T-helper 1 cell (primary cell): ENCODE measurements at places on chromosomes 12 and 14.

DNA sequence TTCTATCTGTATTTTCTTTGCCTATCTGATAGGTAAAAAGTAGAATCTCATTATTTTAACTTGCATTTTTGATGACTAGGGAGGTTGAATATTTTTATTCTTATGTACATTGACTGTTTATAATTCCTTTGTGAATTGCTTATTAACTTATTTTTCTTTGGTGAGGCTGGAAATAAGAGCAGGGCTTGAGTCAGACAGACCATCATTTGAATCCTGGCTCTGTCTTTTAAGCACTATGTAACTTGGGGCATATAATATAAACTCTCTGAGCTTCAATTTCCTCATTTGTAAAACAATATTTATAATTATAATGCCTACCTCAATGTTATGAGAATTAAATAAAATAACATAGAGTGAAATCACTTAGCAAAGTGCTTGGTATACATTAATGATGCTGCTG, 108.9 kb downstream of the MSRB3 start:
- no peak for DNase-seq

DNA sequence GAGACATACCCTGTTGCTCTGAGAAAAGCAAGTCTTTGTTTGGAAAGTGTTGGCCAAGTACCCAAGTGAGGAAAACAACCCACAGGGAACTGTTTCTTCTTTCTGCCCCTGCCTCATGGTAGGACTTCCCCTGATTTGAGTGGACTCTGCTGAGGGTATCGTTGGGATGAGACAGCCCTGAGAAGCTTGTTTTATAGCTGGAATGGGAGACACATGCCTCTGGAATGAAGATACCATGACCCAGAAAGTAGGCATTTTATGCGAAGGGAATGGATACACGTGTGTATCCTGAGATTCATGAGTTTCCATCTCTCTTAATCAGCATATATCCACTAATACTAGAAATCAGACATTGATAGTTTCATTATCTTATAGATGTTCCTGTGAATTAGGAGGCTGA, 382.3 kb downstream of the ATP23 start:
- no peak for DNase-seq

DNA sequence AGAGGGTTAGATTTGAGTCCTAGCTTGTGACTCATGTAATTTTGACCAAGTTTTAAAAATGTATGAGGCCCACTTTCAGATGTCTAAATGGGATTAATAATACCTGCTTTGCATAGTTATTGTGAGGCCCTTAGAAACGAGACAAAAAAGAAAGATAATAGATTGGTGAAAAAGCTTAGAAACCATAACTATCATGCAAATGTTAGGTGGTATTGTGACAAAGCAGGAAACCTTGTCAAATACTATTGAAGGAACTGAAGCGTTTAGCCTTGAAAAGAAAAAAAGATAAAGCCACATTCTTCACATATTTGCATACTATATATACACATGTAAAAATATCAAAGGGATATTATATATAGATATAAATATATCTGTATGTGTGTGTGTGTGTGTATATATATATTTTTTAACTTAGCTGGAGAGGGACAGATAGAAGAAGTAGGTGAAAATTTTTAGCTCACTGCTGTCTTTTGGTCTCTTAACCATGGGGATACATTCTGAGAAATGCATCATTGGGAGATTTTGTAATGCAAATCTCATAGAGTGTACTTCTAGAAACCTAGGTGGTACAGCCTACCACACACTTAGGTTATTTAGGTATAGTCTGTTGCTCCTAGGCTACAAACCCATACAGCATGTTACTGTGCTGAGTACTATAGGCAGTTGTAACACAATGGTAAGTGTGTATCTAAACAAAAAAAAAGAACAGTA, 270.3 kb downstream of the CCDC91 start:
- DNase-seq, result no peak

DNA sequence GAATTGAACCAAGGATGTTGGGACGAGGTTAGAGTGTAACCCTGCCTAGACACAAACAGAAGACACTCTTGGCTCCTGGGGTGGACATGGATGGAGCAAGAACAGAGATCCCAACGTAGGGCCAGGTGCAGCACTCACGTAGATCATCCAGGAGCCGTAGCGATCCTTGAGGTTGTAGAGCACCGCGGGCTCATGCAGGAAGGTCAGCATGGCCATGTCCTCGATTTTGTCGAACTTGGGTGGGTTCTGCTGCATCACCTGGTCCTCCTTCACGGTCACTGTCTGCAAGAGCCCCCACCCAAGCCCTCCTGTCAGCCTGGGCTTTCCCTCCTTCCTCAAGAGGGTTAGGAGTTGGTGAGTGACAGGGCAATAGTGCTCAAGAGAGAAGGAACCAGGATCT, 2.5 kb downstream of the MYH7 start:
- DNase-seq, result no peak

DNA sequence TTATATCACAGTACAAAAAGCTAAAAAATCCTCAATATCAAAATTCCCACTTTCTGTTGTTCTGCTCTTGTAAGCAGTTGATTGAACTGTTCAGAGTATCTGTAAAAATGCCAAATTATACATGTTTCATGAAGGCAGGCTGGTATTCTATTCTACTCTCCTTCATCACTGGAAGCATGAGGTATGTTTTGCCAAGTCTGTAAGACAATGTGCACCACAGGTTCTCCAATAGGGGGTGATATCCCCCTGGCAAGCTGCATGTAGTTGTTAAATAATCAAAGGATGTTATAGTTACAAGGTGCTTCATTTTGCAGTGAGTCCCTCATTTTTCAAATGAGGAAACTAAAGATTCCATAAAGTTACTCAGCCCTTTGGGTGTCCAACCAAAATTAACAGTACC, 15.1 kb upstream of the NEK9 start:
- DNase-seq, result peak; percentile 18

- DNase-seq, result no peak
These were observed 195.8 kb downstream of the FOXN3 start for GRCh38 chr14:89221109-89221810.

GRCh38 chr12:101794574-101794973, 36.2 kb downstream of the GNPTAB start:
- no peak for DNase-seq

- no peak for DNase-seq
These were observed 4.1 kb downstream of the CYP46A1 start for GRCh38 chr14:99688210-99688581.
